CD4-positive, alpha-beta T cell treated with Interleukin-1 beta for 1 hour (primary cell): ENCODE measurements at places on chromosomes 6 and 20.
A peak's percentile ranks its signal among the peaks of the same experiment; 100 is the strongest.

DNA sequence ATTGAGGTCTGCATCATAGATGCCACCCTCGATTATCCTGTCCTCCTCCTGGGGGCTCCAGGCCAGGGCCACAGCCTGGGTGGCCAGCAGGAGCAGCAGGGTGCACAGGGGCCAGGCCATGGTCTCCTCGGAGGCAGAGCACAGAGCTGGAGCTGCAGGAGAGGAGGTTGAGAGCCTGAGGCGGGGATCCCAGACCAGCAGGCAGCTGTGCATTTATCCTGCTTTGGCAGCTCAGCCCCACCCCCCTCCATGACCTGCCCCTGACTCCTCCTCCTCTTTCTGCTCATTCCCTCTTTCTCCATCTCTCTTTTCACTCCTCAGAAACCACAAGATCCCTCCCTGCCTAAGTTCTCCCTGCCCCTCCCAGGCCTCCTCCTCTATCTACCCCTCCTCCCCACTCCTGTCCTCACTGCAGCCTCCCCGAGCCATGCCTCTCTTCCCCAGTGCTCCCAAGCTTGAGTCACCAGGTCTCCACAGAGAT is at the start of gene CST2:
Gene CST2 (minus strand): TSS at position 189 of the 481 bp plus-strand sequence. CDS start 69 bp downstream, at position 120.
- no peak for DNase-seq

- peak; percentile 66 for DNase-seq
Measured at GRCh38 chr6:157054531-157054979, 268.8 kb downstream of the TMEM242 start.

DNA sequence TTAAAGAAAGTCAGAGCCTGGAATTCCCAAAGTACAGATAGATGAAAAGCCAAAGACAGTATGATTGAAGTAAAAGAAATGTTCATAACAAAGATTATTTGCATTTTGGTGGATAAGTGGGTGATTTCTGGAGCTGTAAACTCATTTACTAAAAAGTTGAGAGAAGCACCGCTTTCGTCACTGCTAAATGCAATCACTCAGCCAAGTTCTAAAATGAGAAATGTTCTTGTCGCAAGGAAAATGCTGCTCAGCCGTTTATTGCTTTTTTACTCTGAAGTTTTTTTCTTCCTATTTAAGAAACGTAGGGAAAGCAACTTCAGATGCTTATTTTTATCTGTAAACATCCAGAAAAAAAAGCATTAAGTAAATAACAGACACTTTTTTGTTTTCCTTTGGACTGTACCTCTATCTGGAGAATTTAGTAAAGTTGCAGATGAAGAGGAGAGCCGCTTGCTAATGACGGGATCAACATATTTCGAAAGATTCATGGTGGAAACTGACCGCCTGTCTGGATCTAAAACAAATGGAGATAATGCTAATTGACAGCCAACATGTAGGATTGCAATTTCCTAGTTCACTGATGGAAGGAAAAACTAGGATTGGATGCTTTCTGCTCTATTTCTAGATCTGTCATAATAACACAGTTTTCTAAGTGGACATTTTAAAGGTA is 93.8 kb upstream of the BCLAF1 start:
- DNase-seq, result no peak

DNA sequence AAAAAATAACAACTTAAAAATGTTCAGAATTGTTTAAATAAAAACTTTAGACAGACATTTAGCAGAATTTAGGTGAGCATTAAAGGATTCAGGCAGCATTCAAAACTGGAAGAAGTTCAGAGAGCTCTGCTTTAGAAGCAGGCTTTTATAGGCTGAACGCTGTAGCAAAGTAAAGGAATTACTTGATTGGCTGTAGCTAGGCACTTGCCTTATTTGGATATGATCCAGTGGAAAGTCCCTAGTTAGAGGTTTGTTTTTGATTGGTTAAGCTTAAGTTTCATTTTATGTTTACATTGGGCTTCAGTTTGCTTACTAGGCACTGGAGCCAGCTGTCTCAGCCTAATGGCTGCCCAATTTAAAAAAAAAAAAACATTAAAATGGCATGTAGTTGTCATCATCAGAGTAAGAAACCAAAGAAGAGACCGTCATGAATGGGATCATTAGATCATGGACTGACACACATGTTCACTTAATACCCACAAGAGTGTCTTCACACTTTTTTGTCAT is 65.1 kb downstream of the CBFA2T2 start:
- DNase-seq, result peak; percentile 91

- no peak for DNase-seq
Measured at GRCh38 chr6:136427378-136427717, 122.9 kb downstream of the MAP7 start.
